ENCODE measurements at places on chromosomes 3 and 15.

GRCh38 chr15:81047928-81048327, 47.2 kb downstream of the TLNRD1 start:
- no peak for DNase-seq

DNA sequence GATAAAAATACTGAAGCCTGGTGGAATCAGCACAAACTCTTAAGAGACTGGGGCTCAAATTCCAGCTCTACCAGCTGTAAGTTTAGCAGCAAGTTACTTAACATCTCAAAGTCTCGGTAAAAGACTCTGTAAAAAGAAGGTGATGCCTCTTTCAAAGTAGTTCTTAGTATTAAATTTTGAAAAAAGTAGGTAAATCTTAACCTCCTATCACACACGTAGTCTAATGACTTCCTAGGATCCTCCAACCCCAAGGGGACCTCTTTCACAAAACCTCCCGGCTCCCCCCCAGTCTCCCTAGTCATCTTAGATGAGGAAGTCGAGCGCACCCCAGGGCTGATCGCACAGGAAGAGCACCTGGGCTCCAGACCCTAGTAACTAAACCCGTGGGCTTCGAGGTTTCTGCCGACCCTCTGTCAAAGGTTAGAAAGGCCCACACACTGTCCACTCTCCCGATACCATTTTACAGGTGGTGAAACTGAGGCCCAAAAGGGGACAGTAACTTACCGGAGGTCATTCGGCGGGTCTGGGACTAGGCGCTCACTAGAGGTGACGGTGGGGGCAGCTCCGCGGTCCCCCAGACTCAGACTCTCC, 427 bp downstream of the MBD4 start:
- DNase-seq = peak; percentile 27

GRCh38 chr3:80334534-80334933, 566.7 kb upstream of the ROBO1 start:
- no peak for DNase-seq

DNA sequence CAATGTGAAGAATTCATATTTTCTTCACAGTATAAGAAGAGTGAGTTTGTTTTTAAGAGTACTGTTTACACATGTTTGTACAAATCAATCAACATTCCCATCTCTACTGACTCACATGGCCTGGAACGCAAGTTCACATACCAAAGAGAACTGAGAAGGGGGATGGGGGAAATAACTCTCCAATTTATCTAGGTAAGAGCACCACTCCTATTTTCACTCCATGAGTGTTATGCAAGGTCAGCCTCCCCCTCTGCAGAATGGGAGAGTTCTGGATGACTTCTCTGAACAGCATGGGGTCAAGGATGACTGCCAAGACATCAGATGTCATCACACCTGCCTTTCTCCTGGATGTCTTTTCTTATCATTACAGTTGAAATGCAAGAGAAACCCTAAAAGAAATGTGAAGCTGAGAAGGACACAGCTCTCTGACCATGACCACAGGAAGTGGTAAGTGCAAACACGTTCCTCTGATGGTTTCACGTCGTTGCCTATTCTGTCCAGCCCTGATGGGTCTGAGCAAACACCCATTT, 95.2 kb downstream of the SEMA6D start:
- DNase-seq = no peak

DNA sequence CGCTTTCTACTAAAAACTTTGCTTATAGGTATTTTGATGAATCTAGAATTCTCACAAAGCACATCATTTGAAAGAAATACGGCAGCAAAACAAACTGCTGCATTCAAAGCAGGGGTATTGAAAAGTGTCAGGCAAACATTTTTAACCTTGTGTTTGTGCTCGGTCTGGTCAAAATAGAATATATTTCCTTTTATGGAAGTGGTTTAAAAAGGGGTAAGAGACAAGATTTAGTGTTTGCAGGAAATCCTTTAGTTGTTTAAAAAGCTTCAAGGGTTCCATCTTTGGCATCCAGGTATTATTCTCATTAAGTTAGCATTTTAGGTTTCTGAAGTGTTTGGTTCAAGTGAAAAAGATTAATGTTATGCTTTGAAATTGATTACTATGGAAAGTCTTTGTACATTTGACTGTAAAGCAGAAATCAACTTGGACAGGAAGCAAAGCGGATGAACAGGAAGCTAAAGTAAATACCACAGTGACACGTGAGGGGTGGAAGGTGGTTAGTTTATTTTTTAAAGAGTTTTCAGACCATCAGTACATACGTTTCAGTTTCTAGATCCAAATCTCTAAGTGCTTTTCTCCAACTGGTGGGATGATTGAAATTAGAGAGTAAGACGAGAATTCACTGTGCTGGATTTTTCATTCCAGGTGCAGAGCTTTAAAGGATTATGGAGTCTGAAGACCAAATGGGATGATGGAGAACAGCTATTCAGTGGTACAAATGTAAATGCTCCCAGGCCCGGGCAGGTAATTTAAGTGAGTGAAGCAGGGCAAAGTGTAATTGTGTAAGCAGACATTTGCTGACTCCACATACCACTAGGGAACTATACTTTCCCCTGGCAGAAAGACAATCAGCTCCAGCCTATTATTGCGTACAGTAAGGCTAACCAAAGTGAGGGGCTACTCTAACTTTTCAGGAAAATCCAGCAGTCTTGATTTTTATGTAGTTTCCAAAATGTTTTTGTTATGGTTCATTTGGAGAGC, 341.8 kb upstream of the TBL1XR1 start:
- no peak for DNase-seq

DNA sequence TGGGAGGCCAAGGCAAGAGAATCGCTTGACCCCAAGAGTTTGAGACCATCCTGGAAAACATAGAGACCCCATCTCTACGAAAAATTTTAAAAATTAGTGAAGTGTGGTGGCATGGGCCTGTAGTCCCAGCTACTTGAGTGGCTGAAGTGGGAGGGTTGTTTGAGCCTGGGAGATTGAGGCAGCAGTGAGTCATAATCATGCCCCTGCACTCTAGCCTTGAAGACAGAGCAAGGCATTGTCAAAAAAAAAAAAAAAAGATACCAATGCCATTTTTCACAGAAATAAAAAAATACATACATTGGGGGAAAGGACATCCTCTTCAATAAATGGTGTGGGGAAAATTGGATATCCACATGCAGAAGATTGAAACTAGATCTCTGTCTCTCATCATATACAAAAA, 74.6 kb downstream of the CERS3 start:
- no peak for DNase-seq

DNA sequence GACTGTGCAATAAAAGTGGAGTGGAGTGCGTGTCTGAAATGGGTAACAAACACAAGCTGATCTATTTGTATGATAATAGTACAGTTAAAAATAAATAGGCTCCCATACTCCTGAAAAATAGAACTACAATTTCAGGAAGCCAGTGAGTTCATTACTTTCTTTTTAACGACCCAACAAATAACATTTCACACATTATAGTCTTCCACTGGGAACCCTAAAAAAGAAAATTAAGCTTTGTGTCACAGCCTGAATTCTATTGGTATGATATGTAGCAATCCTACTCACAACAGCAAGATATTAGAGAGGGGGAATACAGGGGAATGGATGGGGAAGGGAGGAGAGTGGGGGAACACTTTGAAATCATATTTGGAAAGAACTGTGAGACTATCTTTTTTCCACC, 156.9 kb upstream of the CNTN3 start:
- no peak for DNase-seq

DNA sequence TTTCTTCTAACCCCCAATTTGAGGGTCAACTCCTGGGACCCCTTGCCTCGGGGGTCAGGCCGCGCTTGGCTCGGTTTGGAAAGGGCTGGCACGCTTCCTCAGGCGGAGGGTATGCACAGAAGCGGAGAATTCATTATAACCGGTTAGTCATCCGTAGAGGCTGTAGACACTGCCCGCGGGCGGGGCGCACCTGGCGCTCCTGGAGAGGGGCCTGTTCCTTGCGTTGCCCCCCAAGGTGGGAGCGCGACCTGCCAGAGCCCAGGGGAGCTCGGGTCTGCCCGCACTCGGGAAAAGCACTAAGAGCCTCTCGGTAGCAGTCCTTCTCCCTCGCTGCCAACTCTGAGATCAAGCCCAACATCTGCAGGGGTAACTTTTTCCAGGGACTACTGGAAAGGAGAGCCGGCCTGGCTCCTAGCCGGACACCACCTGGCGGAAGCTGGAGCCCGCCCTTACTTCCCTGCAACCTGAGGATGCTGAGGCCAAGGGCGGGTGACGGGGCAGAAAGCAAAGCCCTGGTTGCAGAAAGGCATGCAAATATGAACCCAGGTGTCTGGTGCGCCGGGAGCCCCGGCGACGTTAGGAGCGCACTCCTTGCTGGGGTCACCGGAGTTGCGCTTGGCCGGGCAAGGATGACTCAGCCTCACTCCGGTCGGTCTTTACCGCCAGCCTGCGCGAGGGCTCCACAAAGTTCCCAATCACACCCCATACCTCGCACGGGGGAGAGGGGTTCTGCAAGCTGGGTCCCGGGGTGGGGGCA, 1.5 kb upstream of the CACNA2D3 start:
- DNase-seq = no peak

- DNase-seq = peak; percentile 62
These were observed 59.5 kb upstream of the STRIT1 start for GRCh38 chr3:155352900-155353490.

DNA sequence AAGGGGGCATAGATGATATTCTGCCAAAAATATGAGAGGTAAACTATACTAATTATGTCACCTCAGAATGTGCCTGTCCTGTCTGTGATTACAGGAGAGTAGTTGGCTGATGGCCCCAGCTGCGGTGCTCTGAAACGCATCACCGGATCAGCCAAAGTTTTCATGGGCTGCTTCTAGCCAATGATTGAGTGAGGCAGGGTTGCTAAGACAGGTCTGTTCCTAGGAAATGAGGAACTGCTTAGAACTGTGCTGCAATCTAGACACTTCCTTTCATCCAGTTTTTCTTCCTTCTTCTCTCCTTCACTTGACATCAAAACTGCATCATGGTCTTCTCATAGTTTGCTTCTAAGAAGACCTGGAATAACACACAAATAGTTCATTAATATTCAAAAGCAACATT, 124.0 kb downstream of the KCNH8 start:
- no peak for DNase-seq
